ENCODE measurements at places on chromosomes 7 and 10.

DNA sequence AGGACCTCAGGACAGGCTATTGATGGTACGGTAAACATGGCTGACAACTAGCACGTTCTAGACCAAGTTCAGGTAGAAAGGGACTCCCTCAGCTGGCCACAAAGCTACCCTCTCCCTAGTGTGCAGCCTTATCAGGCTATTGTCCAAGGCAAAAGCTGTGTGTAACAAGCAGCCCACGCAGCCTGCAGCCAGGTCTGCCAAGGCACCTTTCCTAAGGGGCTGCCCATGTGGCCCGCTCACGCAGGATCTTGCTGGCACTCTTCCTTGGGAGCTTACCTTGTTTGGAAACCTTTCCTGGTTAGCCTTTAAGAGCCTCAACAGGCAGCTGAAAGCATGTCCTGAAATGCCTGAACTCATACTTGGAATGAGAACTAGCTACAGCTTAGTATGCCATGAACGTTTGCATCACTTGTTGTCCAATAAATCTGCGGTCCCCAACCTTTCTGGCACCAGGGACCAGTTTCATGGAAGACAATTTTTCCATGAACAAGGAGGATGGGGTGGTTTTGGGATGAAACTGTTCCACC is 51.7 kb downstream of the SYPL1 start:
- DNase-seq, result no peak

GRCh38 chr7:75740846-75741497 is 2.2 kb upstream of the HIP1 start:
- no peak for DNase-seq

GRCh38 chr7:68224041-68224741 is 1227.6 kb downstream of the TYW1 start:
- peak; percentile 54 for DNase-seq

GRCh38 chr10:10794046-10794445 is 223.6 kb upstream of the CELF2 start:
- DNase-seq, result no peak

DNA sequence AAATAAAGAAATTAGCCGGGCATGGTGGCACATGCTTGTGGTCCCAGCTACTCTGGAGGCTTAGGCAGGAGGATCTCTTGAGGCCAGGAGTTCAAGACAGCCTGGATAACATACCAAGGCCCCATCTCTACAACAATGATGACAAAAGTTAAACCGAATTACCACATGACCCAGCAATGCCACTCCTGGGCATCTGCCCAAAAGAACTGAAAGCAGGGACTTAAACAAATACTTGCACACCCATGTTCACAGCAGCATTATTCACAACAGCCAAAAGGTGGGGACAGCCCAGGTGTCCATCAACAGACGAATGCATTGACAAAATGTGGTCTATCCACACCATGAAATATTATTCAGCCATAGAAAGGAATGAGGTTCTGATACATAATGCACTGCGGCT is 83.9 kb downstream of the HIP1 start:
- no peak for DNase-seq

- no peak for DNase-seq
Measured at GRCh38 chr7:123754271-123754871, 5.6 kb upstream of the WASL start.

DNA sequence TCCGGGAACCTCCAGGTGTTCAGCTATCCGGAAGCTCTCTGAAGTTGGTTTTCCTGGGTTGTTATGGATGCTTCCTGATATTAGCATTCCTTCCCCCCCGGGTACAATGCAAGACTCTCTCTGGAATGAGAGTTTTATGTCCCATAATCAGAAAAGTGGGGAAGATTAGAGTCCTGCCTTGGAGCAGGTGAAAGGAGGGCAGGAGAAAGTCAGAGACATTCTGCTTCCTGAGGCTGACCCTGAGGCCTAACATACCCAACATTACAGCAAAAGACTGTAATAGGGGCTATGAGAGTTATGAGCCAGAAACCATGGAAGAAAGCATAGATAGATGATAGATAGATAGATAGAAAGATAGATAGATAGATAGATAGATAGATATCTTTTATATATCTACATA is 36.9 kb downstream of the PRPS1L1 start:
- DNase-seq, result no peak

- no peak for DNase-seq
Measured at GRCh38 chr7:156224833-156225225, 412.6 kb upstream of the SHH start.

DNA sequence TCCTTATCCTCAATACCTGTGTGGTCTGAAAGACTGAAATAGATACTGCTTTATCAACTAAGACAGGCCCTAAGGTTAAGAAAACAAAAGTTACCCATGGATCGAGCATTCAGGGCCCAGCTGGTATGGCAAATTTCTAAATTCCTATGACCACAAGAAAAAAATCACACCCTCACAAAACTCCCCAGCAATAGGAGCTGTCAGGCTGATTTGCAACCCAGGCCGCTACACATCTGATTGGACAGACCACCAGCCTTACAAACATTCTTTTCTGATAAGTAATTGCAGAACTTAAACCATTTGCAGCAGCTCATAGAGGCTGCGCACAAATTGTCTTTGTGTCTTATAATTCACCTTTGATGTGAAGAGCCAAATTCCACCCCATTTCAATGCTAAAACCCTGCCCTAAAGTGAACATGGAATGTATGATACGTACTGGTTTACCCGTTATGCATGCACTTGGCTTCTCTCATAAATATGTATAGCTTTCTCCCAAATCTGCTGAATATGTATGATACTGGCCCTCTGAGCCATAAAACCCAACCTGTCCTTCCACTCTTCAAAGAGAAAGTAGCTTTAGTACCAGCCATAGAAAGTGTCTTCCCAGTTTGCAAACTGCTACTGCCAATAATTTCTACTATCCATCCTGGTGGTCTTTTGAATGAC is 842.5 kb downstream of the GRID1 start:
- DNase-seq, result no peak

DNA sequence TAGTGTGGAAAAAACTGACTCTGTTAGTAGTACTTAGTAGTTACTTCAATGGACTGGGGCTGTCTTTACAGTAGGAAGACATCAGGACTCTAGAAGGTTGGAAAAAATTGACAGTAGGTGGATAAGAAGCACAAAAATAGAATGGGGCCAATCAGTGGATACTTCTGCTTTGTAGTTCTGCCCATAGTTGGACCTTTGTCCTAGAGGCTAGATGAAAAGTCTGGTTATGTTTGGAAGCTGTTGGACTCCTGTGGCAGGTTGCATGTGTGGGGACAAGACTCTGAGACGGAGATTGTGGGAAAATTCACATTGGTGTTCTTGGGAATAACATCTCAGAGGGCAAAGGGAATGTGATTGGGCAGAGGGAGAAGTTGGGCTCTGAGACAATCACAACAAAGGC is 18.6 kb upstream of the KBTBD2 start:
- no peak for DNase-seq

- DNase-seq, result no peak
Measured at GRCh38 chr7:498678-499641, 20.7 kb downstream of the PDGFA start.

DNA sequence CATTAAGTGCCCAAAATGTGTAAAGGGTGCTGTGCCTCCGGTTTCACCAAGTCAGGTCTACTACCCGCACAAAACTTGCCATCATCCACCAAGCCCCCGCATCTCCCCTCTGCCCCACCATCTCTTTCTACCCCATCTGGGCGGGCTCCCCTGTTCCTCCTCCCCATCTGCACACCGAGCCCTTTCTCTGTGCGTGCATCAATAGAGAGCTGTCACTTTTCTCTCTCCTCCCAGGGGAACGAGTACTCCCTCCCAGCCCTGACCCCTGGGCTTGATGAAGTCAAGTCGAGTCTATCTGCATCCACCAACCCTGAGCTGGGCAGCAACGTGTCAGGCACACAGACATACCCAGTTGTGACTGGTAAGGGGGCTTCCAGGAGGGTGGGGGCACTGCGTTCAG is 63.5 kb downstream of the PAX2 start:
- DNase-seq, result no peak

GRCh38 chr7:85150624-85151023 is 36.2 kb downstream of the SEMA3D start:
- DNase-seq, result no peak

- DNase-seq, result no peak
Measured at GRCh38 chr10:42992156-42992956, 84.5 kb upstream of the RET start.

DNA sequence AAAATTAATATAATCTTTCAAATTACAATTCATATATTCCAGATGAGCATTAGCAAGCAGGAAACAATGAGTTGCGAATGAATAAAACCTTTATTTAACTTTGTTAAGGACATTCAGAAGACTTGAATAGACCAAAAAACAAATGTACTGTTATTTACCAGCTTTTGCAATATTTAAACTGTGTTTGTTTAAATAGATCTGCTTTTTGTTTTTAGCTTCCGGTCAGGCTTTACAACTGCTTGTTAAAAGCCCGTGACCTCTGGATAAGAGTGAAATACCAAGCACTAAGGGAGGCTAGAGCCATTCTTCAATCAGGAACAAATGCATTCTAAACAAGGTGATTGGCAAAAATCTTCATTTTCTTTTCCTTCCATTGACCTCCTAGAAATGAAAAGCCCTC is 184.9 kb upstream of the GNAI1 start:
- DNase-seq, result no peak

DNA sequence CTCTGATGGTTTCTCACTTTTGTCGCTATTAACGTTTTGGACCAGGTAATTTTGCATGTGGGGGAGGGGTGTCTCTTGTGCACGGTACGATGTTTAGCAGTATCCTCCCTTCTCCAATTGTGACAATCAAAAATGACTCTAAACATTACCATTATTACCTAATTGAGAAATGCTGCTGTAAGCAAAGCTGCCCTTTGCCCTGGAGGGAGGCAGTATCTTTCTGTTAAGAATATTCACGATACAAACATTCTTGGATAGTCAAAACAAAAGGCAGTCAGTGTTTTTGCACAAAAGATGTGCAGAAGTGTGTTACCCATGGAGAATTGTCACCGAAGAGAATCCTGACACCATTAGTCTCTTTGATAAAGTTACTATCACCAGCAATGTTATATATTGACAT is 9.6 kb downstream of the MALSU1 start:
- no peak for DNase-seq

DNA sequence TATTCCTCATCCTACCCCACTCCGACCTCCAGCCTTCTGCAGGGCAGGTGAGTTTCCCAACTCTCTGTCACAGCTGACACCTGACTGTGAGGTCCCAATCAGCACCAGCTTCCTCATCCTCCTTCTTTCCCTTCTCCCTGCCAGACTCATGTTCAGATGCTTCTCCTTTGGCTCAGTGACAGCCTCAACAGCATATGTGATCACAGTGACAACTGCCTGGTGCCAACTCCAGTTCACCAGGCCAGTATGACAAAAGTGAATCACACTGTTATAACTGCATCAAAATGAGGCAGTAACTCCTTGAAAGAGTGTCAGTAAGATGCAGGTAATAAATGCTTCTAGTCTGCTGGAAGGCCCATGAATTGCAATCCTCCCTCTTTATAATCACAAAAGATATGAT is 46.8 kb upstream of the NFE2L3 start:
- no peak for DNase-seq

DNA sequence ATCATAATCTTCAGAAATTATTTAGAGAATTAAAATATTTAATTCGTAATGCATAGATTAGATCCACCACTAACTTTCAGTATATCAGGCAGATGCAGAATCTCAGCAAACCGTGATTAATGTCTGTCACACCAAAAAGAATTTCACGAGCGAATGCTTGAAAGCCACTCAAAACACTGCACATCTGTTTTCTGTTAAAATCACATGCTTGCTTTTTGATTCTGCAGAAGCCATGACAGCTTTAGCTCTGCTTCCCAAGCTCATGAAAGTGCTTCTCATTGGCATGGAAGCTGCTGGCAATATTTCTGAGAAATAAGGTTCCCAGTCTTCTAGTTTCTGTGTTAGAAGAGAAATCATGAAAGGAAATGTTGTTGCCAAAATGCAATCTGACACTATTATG is 837.8 kb upstream of the LRRN3 start:
- no peak for DNase-seq

DNA sequence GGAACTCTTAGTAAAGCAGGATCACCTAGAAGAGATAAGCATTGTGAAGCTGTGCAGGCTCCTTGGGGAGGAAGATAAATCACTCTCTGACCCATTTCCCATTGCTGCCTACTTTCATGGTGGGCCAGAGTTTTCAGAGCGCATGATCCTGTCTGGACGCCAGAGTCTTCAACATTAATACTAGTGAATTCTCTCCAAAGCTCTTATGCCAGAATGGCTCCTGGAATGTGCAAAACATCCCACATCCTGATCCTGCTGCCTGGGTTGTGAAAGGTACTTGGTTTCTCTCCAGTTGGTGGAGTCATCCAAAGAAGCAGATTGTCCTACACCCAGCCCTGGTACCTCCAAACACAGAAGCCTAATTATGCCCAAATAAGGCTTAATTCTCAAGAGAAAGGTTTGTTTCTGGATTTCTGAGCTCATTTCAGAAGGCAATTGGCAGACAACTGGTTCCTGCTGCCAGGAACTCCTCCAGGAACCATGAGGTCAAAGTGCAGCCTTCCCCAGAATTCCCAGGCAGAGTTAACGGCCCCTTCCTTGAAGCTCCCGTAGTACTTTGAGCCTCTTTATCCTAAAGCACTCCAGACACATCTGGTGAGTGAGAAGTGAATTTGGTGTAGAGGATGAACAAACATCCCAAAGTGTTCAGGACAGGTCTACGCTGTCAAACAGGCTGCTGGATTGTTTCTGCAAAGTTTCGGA is 495.2 kb downstream of the PLXNA4 start:
- DNase-seq, result no peak

DNA sequence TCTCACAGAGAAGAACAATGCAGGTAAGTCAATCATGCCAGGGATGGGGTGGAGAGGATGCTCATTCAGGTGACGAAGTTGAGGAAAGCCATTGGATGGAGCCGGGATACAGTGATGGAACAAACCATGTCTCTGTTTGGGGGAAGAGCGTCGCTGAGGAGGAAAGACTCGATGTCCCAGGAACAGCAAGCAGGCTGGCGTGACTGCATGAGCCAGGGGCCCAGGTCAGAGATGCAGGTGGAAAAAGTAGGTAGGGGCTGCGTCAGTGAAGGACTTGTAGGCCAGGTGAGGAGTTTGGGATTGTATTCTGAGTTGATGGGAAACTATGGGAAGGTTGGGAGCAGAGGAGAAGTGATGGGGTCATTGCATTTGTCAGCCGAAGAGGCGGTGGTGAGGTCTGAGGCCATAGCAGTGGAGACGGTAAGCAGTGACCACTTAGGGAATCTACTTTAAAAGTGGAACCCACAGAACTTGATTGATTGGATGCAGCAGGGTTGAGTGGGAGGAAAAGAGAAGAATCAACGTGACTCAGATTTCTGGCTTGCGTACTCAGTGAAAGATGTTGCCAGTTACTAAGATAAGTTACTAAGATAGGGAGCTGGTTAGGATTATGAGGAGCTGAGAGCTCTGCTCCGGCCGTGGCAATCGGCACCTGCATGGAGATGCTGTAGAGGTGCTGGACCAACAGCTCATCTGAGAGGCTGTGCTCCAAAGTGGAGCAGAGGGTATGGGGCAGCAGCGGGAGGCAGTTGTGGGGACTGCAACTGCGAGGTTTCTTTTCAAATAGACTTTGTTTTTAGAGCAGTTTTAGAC is 12.5 kb upstream of the IL2RA start:
- no peak for DNase-seq

DNA sequence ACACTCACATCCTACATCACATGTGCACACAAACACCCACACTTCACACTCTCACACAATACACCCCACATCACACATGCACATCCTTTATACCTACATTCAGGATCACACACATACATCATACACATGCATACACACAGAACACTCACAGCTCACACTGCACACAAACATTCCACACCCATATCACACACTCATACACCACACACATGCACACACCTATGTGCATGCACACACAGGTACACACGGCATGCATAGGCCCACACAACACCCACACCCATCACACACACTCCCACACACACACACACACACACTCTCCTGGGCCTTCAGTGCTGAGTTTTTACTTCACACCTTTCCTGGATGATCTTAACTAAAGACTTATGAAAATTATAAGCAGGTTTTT is 220.5 kb downstream of the DNAJB6 start:
- no peak for DNase-seq
